ENCODE measurements at places on chromosomes 4 and X. TPM values are rescaled to one million over a fixed set of nuclear protein-coding genes. Genes with fewer than 3 reads are reported as not detected.

RAB39B gene
- 2.1 TPM for total RNA-seq

UCP1 gene
- total RNA-seq, result not detected

DNA sequence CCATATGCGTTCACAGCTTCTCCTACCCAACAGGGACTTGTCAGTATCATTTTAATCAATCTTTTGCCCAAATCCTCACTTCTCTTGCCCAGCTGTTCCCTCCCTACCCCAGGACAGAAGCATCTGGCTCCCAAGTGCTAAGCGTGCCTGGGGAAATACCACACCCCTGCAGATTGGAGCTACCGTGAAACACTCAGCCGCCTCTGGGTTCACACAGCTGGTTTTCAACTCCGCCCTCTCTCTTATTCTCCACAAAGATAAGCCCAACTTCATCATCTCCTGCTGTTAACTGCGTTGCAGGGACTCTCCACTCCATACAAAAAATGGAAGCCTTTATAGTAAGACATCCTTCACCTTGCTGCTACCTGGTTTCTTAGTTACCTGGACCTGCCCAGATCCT, 147.3 kb upstream of the FTHL17 start:
- H3K4me1 ChIP-seq, result no peaks in the 10 kb centered on the region
- no peak overlapping the region for H3K4me3 ChIP-seq
- no peaks in the 10 kb centered on the region for H3K27me3 ChIP-seq
- no peak overlapping the region for H3K27ac ChIP-seq

GRCh38 chrX:71227370-71228062, 4.5 kb downstream of the GJB1 start:
- no peak overlapping the region for H3K4me3 ChIP-seq
- H3K27me3 ChIP-seq, result no peaks in the 10 kb centered on the region
- H3K27ac ChIP-seq, result no peak overlapping the region
- H3K4me1 ChIP-seq, result peaks cover 6% of the 10 kb centered on the region
- no peak for DNase-seq
- H3K36me3 ChIP-seq, result no peaks in the 10 kb centered on the region

GRCh38 chr4:150739591-150739990, 157.6 kb downstream of the MAB21L2 start:
- no peaks in the 10 kb centered on the region for H3K27me3 ChIP-seq
- no peak overlapping the region for H3K27ac ChIP-seq
- DNase-seq, result no peak
- no peaks in the 10 kb centered on the region for H3K36me3 ChIP-seq
- no peaks in the 10 kb centered on the region for H3K4me1 ChIP-seq

All from pancreas (tissue), 10 donors.